ENCODE measurements at places on chromosomes 11 and 22.

- H3K4me1 ChIP-seq: no peaks in the 10 kb centered on the region
- no peaks in the 10 kb centered on the region for H3K36me3 ChIP-seq
- H3K27me3 ChIP-seq: peaks cover 70% of the 10 kb centered on the region
- H3K4me3 ChIP-seq: no peak overlapping the region
Measured at GRCh38 chr22:22248878-22249277, 4.3 kb downstream of the VPREB1 start.

- H3K4me1 ChIP-seq: no peaks in the 10 kb centered on the region
Measured at GRCh38 chr11:110434952-110435779, 5.4 kb downstream of the FDX1 start.

GRCh38 chr22:19115628-19116027, 6.6 kb downstream of the DGCR2 start:
- H3K4me1 ChIP-seq: peaks cover 6% of the 10 kb centered on the region
- no peaks in the 10 kb centered on the region for H3K27me3 ChIP-seq
- DNase-seq: no peak
- no peaks in the 10 kb centered on the region for H3K36me3 ChIP-seq
- no peak overlapping the region for H3K27ac ChIP-seq

GRCh38 chr22:37546437-37547250, 13.6 kb upstream of the CDC42EP1 start:
- H3K27ac ChIP-seq: peak overlapping the region; percentile 72
- no peak for DNase-seq
- peak overlapping the region; percentile 57 for H3K4me3 ChIP-seq
- H3K27me3 ChIP-seq: no peaks in the 10 kb centered on the region
- no peaks in the 10 kb centered on the region for H3K36me3 ChIP-seq
